NCI-H526 treated with DMSO at 0.1 percent for 48 hours (cell line): ENCODE measurements at places on chromosomes 7 and 10.

- DNase-seq: no peak
Measured at GRCh38 chr10:12396093-12396492, 46.7 kb downstream of the CAMK1D start.

DNA sequence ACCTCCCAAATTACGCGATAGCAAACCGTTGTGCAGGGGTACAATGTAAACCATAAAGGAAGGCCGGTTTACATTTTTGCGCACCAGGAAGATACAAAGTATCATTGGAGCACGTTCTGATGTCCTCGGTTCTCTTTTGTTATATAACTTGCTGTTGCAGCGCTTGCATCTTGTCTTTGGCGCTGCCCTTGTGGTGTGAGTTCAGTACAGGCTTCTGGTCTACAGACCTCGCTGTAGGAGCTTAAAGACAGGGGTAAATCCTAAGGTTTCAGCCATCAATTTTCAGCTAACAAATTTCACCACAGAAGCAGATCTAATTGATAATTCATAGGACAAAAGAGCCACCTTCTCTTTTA is 1.5 kb upstream of the MKX start:
- DNase-seq: no peak

GRCh38 chr10:73589563-73590126 is 1.5 kb downstream of the USP54 start:
- no peak for DNase-seq

GRCh38 chr7:47833211-47833610 is 115.1 kb downstream of the PKD1L1 start:
- DNase-seq: no peak
